Kidney epithelial cell (primary cell): ENCODE measurements at places on chromosomes 5 and 9.

GRCh38 chr9:2800394-2801179, 43.3 kb downstream of the PUM3 start:
- no peak for DNase-seq

DNA sequence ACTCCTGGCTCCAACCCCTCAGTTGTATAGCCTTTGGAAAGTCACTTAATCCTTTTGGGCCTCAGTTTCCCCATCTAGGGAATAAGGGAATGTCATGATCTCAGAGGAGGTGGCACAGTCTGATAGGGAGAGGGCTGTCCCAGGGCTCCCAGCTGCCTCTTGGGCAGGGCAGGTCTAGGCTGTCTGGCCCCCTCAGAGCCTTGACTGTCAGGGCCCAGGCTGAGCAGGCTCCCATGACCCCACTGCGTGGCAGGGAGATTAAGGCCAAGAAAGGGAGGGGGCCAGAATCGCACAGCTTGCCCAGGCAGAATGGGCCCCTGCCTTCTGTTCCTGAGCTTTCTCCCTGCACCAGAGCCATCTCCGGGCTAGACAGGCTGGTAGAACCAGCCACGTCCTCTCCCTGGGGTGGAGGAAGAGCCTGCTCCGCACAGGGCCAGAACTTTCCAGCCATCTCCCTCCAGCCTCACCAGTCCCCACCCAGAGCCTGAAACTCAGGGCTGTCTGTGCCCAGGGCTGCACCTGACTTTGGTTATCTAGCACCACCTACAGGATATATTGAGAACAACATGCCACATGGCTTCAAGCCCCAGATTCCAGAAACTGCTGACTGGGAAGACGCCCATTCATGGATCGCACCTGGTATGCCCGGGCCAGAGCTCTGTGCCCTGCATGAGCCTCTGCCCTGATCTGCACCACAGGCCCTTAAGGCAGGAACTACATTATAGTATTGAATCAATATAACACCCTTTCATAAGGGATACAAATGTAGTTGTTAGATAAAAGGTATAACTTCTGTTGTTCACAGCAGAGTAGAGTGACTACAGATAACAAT, 32.1 kb downstream of the NAIF1 start:
- peak; percentile 37 for DNase-seq

GRCh38 chr5:52603778-52604554, 183.8 kb upstream of the ITGA1 start:
- peak; percentile 19 for DNase-seq

DNA sequence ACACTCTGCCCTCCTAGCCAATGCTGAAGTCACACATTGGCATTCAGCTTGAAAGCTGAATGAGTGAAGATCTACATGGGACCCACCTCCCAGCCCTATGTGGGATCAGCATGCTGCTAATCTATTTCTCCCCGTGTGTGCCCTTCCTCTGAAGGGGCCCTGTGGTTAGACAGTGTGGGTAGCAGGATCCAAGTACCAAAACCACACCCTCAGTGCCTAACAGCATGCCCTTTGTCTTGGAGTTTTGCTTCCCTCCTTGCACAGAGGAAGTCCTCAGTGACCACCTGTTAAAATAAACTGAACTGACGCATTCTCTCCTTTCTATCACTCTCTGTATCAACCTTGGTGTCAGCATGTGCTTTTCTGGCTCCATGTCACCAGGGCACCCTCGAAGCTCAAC, 25.0 kb downstream of the SH3TC2 start:
- no peak for DNase-seq

GRCh38 chr9:123739387-123739786, 190.5 kb downstream of the DENND1A start:
- DNase-seq: no peak

- no peak for DNase-seq
Observed at GRCh38 chr9:32454280-32454679, 69.8 kb downstream of the ACO1 start.

- peak; percentile 87 for DNase-seq
Observed at GRCh38 chr9:91164724-91165520, 196.8 kb downstream of the AUH start.

DNA sequence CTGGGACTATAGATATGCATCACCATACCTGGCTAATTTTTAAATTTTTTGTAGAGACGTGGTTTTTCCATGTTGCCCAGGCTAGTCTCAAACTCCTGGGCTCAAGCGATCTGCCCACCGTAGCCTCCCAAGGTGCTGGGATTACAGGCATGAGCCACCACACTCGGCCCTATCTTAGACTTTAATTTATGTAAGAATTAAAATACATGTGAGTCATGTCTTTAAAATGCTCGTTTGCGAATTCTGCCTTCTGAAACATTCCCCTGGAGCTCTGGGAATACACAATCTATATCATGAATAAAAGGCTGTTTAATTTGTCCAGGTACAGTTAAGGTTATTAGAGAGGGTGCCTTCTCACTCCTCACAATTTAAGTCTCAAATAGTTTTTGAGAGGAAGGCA, 32.8 kb downstream of the RHOBTB3 start:
- no peak for DNase-seq

GRCh38 chr9:70832492-70832891, 288.9 kb downstream of the TRPM3 start:
- DNase-seq: peak; percentile 14

- no peak for DNase-seq
Observed at GRCh38 chr9:137423514-137424291, 510 bp downstream of the NOXA1 start.

- DNase-seq: no peak
Observed at GRCh38 chr9:136252281-136252680, 6.7 kb upstream of the QSOX2 start.

DNA sequence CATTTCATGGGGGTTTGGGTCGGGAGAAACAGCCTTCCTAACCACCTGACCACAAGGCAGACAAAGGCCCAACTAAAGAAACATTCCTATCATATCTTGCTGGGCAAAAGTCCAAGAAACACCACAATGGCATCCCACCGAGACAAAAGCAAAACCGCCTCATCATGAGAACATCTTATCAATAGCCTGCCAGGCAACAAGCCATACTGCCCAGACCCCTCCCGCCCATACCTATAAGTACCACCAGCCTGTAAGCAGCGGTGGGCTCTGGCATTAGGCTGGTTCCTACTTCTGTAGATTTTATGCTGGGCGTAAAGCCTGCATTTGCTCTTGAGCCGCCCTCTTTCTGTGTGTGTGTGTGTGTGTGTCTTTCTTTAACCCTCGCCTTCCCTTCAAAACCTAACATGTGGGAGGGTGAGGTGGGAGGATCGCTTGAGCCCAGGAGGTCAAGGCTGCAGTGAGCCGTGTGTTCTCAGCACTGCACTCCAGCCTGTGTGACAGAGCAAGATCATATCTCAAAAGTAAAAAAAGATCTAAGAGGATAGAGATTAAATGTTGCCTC, 56.9 kb downstream of the PDE6A start:
- DNase-seq: peak; percentile 78

- DNase-seq: no peak
Observed at GRCh38 chr5:178163772-178164735, 10.4 kb upstream of the NHP2 start.

DNA sequence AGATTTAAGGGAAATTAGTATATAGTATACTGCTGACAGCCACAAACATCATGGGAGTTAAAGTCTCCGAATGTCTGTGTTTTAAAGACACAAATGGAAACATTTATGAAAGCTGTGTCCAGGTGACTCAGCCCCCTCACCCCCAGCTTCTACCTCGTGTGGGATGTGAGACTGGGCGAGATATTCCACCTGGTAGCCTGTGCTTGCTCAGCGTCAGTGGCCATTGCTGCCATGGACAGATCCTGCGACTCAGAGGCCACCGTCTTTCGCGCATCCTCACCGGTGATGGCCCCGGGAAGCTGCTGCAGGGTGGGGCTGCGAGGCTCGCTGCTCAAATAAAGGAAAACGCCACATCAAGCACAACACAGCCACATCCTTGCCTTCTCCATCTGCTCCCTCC, 31.2 kb upstream of the EXOC3 start:
- no peak for DNase-seq

GRCh38 chr5:142667831-142668230, 18.1 kb downstream of the FGF1 start:
- no peak for DNase-seq

- DNase-seq: no peak
Observed at GRCh38 chr5:27875148-27875547, 836.8 kb upstream of the CDH9 start.

- DNase-seq: no peak
Observed at GRCh38 chr5:140153905-140154304, 21.1 kb upstream of the CYSTM1 start.

GRCh38 chr5:110496276-110496675, 230.2 kb downstream of the TMEM232 start:
- no peak for DNase-seq

- no peak for DNase-seq
Observed at GRCh38 chr5:129652349-129653056, 95.4 kb upstream of the MINAR2 start.

GRCh38 chr5:37396352-37396751, 17.2 kb downstream of the WDR70 start:
- no peak for DNase-seq

DNA sequence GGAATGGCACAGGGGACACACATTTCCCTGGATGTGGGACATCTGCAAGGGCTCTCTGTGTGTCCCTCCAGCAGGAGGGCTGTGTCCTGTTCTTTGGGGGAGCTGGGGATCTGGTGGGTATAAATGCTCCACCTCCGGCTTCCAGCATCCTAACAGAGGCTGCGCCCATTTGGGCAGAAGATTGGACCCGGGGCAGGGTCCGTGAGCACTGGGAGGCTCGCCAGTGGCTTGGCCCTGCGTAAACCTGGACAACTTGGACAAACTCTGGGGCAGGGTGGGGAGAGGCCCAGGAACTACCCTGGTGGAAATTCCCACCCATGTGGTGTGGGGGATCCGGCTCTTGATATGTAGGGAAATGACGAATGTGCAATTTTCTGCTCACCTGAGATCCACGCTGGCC, 80.9 kb downstream of the GADD45G start:
- DNase-seq: no peak

GRCh38 chr9:109477258-109478050, 20.7 kb downstream of the PTPN3 start:
- peak; percentile 93 for DNase-seq

GRCh38 chr9:96418920-96419690, 935 bp upstream of the ZNF367 start:
- DNase-seq: no peak

DNA sequence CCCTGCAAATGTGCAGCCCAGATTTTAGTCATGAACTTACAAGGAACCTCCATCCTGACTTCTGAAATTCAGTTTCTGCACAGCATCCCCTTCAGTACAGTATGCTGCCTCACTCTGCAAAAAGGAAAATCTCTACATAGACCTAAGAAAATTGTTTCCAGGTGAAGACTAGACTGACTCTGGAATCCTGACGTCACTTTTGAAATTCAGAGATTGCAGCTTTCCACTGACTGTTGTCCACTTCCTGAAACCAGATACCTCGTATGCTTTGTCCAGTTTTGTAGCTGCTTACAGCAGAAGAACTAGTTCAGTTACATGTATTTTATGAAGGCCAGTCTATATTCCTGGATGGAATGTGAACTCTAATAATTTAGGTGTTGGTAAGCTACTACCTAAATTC, 629.3 kb upstream of the ST8SIA4 start:
- no peak for DNase-seq

DNA sequence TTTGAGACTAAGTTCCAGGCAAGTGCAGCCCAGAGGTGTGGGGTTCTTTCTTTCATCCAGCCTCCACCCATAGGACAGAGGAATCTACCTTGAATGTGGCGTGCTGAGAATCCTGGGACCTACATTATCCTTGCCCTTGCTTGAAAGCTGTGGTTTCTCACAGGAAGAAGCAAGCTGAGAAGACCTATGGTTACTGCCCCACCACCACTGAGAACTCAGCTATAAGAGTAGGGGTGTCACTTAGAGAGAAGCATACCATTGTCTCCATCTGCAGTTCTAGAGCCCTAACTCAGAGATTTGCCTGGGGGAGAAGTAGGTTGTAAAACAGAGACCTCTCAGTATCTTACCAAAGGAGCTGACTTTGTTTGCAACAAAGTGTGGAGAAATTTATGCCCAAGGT, 72.4 kb downstream of the SV2C start:
- DNase-seq: no peak
